ENCODE measurements at places on chromosomes 3 and 15.

DNA sequence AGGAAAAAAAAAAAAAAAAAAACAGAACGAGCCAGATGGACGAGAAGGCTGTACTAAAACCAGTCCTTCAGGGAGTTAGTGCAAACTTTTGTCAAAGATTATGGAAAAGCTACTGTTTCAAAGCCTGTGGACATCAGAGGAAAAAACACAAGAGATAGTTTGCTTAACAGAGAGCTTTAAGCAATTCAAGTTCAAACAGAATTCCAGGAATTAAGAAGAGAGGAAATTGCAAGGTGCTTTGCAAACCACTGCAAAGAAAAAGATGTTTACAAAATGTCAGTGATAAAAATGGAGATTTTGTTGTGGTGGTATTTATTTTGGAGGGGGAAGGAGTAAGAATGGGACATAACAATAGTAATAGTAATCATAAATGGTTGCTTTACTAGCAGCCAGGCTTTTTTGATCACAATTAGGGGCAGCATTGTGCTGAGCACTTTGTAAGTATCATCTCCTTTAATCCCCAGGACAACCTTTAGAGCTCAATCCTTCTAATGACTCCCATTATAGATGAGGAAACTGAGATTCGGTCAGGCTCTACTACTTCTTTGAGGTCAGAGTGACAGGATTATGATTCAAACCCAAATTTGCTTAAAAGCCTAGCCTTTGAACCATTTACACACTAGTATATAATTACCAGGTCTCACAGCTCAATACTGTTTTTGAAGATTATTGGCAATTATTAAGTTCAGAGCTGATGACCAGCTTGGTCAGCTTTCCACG is 22.4 kb upstream of the ARHGEF3 start:
- DNase-seq = no peak

DNA sequence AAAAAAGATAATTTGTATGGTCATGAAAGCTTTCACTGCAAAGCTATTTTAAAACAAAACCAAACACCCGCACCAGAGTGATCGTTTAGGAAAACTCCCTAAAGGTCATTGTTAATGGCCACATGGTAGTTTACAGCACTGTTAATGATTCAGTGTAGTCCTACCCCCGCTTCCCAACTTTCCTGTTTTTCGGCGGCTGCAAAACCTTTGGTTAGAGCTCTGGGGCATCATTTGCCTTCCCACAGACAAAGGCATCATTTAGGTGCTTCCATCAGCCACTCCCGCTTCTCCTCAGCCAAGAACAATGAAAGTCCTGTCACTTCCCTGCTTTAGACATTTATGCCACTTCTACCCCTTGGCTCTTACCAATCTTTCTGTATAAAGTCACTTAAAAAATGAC is 10.6 kb downstream of the MELTF start:
- no peak for DNase-seq

DNA sequence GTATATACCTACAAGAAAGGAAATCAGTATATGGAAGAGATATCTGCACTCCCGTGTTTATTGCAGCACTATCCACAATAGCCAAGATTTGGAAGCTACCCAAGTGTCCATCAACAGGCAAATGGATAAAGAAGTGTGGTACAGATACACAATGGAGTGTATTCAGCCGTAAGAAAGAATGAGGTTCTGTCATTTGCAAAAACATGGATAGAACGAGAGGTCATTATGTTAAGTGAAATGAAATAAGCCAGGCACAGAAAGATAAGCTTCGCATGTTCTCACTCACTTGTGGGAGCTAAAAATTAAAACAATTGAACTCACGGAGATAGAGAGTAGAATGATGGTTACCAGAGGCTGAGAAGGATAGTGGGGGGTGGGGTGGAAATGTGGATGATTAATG is 53.1 kb downstream of the FAM81A start:
- no peak for DNase-seq

- DNase-seq = no peak
These were observed 27.8 kb downstream of the RYK start for GRCh38 chr3:134222835-134223234.

- no peak for DNase-seq
These were observed 25.5 kb upstream of the ATP8B4 start for GRCh38 chr15:50144341-50145120.

DNA sequence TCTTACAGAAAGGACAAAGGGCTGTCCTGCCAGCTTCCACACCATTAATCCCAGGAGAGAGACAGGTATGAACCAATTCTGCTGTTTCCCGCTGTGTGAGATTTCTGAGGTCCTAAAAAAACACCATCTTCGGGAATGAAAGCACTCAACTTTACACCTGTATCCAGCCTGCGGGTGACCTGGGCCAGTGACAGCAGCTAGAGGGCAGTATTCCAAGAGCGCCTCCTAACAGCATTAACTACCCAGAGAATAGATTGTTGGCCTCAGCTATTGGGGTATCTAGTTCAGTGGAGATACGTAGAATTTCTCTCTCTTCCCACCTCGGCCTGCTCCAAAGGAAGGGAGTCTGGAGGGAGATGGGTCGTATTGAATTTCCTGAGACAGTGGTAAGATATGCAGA is 55.1 kb downstream of the WDR76 start:
- no peak for DNase-seq

DNA sequence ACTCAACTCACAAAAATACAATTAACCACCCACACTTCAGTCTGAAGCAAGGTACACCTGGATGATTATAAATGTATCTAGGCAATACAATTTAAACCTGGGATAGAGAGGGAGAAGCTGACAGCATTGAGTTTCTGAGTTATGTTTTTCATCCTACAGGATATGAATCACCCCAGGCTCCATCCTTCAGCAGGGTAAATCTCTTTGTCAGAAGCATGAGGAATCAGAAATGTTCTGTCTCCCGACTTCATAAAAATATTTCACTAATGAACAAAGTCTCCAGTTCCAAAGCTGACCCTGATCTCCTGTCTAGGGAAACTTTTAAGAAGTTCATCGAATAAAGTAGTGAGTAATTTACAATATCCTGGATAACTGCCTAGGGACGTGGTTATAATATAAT is 25.5 kb upstream of the FRMD4B start:
- no peak for DNase-seq

DNA sequence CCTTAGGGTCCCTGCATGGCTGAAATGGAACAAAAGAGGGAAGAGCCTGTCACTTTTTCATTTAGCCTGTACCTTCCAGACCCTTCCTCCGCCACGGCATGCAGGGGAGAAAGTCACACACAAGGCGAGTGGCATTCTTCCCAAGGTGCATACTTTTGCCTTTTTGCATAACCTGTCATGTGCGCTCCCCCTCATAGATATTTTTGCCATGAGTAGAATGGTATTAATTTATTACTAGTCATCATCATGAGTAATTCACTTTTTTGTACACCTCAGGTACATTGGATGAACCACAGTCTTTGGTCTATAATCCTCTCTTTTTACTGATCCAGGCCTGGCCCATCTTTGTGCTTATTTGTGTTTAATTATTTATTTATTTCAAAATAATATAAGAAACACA is 8.9 kb upstream of the BUB1B start:
- DNase-seq = no peak

DNA sequence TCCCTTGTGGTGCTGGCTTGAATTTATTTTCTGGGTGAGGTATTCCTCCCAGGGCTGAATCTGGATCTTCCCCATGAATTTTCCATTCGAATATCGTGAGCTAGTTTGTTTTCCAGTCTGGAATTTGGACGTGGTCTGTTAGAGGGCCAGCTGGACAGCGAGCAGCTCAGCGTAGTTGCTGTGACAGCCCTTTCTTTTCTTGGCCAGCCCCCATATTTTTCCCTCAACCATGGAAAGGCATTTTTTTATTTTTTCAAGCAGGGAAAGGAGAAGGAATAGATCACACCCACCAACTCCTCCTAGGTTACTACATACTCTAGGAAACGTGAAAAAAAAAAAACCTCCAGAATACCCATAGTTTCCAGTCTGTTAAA is 152.0 kb downstream of the KLHL25 start:
- no peak for DNase-seq

GRCh38 chr3:7275396-7275795 is 414.5 kb downstream of the GRM7 start:
- DNase-seq = no peak

- DNase-seq = no peak
These were observed 4.5 kb upstream of the RPL24 start for GRCh38 chr3:101690972-101691371.

- no peak for DNase-seq
These were observed 1038.8 kb downstream of the AGBL1 start for GRCh38 chr15:87118435-87118834.

DNA sequence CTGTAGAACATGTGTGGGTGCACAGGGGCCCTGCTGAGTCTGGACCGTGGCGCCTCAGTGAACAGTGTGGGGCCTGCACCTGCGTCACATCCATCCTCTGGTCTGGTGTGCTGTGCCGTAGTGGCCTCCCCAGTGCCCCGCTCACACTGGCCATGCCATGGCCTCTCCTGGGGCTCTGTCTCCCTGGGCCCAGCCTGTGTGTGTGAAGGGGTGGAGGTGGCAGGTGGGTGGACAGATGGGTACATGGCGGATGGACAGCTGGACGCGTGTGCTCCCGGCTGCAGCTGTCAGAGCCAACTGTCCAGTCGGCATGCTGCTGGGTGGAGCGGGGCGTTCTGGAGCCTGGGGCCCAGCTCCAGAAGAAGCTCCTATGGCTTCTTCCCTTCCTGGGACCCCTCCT is 17.8 kb downstream of the PLXNA1 start:
- DNase-seq = no peak

DNA sequence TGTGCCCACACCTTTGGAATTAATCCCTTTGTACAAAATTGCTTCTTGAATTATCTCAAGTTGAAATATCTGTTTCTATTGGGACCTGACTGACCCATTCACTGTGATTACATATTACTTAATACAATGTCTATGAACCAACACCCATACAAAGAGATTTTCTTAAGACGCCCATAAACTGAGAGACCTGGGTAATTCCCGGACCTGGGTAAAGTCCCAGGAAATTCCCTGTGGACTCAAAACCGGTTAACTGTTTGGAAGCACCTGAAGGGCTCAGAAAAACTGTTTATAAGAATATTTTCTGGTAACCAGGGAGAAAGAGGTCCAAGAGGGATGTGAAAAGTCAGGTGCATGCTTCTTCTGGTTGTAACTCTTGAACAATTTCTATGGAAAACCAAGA is 314.0 kb upstream of the WNT5A start:
- no peak for DNase-seq

GRCh38 chr15:39584662-39585388 is 3.9 kb downstream of the THBS1 start:
- no peak for DNase-seq

DNA sequence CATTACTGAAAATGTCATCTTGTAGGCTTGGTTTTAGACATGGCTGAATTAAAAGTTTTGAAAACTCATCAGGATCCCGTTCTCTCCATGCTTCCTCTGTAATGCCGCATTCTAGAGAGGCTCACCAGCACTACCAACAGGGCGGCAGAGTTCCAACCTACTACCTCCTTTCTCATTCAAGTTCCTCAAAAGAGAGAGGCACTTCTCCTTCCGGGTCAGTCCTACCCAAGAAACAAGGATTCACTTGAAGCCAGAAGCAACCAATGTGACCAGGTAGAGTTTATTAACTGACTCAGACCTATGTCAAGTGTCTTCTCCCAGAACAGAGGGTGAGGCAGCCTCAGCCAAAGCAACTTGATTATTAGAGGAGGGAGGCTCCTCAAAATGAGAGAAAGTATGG is 59.8 kb upstream of the GYG1 start:
- no peak for DNase-seq

- DNase-seq = no peak
These were observed 27.0 kb downstream of the NSMCE3 start for GRCh38 chr15:29242456-29243242.

DNA sequence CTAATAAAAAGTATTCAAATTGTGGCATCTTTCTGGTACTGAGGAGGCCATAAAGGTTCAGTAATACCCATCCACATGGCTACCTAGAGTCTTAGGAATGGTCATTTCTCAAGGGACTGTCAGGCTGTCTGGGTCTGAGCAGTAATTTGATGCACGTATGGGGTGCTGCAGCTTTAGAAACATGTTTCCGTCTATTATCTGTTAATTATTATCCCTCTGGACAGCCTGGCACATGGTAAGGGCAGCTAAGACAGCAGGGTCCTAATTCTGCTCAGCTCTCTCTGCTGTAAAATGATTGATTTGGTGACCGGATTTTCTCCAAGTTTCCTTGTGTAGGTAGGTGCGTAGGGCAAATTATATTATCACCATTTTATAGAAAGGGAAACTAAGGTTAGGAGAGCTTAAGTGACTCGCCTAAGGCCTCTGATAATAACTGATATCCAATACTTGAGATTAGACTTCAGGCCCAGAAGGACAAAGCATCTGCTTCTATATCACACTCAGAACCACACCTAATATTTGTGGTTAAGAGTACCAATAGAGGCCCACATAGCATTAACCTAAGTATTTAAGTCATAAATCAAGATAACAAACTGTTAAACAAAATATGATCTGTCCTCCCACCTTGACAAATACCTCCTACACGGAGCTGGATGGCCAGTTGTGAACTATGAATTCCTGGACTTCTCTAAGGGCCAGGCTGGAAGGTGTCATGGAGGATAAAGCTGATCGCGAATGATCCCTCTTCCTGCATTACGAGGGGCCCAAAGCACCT is 2.9 kb upstream of the RAP2B start:
- DNase-seq = no peak

DNA sequence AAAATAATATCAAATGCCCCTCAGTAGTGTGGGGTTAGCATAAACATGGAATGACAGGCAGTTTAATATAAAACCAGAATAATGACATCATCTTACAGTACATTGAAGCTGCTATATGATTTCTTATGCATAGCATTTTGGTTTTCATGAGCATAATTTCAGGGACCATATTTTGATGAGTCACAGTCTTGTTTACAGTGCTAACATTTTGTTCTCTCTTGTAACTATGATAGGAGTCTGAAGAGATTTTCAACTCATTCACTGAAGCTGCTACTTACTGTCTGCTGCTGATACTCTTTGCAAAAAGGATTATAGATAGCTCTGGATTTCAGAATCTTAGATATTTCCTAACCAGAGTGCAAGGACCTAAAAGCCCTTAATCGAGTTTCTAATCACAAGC is 92.6 kb upstream of the CCDC54 start:
- no peak for DNase-seq

- DNase-seq = no peak
These were observed 78.3 kb downstream of the MCF2L2 start for GRCh38 chr3:183350164-183350563.

- DNase-seq = no peak
These were observed 19.1 kb upstream of the MCTP2 start for GRCh38 chr15:94212291-94212690.

- no peak for DNase-seq
These were observed 11.0 kb downstream of the UBE2E1 start for GRCh38 chr3:23816721-23817120.

DNA sequence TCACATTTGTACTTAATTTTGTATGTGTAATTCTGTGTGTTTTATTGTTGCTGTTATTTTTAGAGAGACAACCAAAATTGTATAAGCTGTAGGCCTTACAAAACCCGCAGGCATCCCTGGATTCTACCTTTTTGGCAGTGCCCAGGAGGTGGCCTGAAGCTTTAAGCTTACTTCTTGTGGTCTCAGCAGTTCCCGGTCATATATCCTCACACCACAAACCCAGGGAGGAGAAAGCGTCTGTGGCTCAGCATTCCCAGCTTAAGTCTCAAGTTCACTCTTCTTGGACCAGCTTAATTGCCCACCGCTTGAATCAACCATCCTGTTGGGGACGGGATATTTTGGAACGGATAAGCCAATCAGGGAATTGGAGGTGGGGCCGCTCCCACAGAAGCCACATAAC is 36.7 kb downstream of the C2CD4A start:
- no peak for DNase-seq

- DNase-seq = no peak
These were observed 621.5 kb upstream of the ZNF385D start for GRCh38 chr3:22372292-22373062.

- no peak for DNase-seq
These were observed 71.4 kb upstream of the PLCL2 start for GRCh38 chr3:16813336-16813735.

Measured in T follicular helper cell (primary cell).